ENCODE measurements at places on chromosomes 3 and 15.

- DNase-seq, result no peak
Observed at GRCh38 chr15:65550681-65551098, 20.4 kb downstream of the HACD3 start.

DNA sequence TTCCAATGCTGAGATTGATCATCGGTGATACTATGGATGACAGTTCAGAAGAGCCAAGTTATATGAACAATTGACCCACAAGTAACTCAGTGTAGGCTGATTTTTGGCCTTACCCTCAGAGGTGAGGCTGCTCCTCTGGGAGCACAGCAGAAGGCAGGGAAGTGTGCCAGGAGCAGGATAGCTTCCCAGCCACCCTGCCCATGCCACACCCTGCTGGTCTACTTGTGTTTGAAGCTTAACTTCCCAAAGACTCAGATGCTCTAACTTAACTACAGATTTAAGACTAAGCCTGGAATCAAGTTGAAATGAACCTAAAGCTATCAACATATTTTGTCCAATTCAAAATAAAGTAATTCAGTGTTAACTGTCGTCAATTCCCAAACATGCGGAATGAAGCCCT, 77.5 kb downstream of the BOC start:
- DNase-seq, result no peak

GRCh38 chr3:29639578-29640290, 358.9 kb downstream of the RBMS3 start:
- no peak for DNase-seq

- DNase-seq, result no peak
Observed at GRCh38 chr15:83283813-83284558, 478 bp downstream of the BNC1 start.

DNA sequence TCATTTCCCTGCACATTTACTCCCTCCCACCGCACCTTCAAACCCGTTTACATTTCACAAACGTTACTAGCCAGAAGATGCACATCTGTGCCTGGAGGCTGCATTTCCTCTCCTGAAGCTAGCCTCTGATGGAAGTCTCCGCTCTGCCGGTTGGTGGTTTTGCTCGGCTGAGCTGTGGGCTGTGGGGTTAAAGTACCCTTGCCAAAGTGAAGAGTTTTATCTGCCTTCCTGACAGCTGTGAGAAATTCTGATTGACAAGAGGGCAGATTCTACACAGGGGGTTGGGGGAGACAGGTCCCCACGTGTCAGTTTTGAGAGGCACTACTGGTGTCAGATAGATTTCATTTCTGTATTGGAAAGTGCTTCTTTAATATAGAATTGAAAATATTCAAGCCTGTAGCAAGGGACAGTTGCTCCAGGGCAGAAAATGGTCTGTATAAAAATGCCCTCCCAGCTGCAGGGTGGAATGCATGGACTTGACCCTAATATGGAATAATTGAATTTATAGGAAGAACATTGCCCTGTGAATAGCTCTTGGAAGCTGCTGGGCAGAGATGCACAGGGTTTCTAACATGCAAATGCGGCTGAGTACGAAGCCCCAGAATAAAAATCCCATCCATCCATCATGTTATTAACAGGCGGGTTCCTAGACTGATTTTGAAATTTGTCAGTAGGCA, 201.1 kb upstream of the RGMA start:
- DNase-seq, result no peak

- DNase-seq, result no peak
Observed at GRCh38 chr3:8777978-8778267, 8.5 kb upstream of the OXTR start.

DNA sequence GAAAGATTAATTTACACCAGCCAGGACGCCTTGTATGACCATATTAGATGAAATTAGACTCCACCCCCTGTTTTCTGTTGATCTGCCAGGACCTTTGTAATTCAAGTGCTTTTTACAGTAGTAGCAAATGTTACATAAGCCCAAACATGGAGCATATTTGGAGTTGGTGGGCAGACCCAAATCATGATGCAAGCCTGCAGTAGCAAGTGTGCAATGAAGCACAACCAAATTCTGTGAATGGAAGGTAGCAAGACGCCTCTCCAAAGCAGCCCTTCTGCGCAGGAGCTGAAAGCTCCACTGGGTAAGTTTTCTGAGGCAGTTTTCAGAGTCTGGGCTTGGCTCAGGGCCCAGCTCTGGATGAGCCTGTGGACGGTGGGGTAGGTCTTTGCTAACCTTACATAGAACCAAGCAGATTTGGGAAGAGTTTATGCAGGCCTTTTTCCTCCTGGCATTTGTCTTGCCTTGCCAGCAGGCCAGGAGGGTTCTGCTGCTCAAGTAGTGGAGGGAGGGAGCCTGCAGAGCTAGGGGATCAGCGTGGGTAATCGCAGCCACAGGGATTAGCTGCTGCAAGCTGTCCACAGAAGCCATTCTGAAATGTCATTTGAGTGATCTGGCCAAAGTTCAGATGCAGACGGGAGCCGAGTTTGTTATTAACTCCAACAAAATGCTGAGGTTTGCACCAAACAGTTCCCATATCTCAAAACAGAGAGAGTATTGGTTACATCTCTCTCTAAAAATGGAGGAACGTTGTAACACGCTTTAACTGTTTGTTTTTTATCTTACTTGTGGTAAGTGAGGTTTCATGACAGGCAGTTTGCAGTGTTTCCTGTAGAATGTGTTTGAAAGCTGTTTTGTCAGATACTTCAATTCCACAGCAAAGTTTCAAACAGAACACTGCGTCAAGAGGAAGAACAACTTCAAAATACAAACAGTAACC, 55.4 kb downstream of the PSMD6 start:
- DNase-seq, result no peak

DNA sequence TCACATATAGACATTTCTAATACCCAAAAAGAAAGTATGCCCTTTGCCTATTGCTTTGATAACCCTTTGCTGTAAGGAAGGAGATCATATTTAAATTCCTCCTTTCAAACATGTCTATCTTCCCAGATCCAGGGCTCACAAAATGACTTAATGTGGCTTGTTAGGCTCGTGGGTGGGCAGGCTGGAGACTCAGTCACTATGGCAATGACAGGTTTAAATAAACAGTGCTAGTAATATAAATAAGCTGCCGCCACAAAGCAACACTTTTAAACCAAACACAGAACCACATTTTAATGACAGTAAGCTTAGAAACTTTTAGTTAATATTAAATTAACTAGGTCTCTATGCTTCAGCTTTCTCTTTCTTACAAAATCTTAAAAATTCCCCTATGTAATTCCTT, 616.0 kb upstream of the NAALADL2 start:
- DNase-seq, result no peak

DNA sequence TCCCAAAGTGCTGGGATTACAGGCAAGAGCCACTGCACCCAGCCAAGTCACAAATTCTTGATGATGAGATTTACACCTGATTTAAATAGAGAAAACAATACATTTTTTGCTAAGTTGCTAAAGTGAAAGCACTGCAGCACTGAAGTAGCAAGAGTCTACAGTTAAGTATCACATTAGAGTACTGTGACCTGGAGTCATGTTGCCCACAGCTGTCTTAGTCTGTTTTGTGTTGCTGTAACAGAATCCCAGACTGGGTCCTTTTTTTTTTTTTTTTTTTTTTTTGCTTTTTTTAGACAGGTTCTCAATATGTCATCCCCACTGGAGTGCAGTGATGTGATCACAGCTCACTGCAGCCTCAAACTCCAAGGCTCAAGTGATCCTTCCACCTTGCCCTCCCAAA, 23.2 kb upstream of the GNB4 start:
- DNase-seq, result no peak
